ENCODE measurements at places on chromosomes 16 and 17. TPM values are rescaled to one million over a fixed set of nuclear protein-coding genes. Genes with fewer than 3 reads are reported as not detected.

DNA sequence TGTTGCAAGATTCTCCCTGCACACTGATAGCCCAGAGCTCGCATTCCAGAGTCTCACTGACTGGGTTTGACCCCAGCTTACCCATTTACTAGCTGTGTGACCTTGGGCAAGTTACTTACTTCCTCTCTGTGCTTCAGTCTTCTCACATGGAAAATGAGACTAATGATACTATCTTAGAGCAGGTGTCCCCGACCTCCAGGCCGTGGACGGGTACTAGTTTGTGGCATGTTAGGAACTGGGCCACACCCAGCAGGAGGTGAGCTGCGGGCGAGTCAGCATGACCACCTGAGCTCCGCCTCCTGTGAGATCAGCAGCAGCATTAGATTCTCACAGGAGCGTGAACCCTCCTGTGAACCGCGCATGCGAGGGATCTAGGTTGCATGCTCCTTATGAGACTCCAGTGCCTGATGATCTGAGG is 15.8 kb downstream of the ANKFY1 start:
- DNase-seq = no peak

DNA sequence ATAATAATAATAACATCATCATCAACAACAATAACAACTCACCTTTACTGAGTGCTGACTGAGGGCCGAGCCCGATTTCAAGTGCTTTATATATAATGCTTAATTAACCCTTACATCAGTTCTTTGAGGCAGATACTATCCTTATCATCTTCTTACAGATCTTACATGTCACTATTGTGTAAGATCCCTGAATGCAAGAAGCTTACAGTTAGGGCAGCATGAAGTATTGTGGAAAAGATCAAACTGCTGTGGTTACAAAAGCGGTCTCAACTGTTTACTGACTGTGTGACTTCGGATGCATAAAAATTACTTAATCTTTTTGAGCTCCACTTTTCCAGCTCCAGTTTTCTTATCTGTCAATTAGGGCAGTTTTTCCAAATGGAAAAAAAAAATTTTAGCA is 3.3 kb downstream of the VAT1 start:
- no peak for DNase-seq

Gene MYL4
- 2.2 TPM for total RNA-seq

GRCh38 chr16:69831212-69832123 is 69.3 kb downstream of the WWP2 start:
- no peak for DNase-seq

GRCh38 chr17:66782851-66783250 is 52.1 kb upstream of the CACNG5 start:
- DNase-seq = no peak

DNA sequence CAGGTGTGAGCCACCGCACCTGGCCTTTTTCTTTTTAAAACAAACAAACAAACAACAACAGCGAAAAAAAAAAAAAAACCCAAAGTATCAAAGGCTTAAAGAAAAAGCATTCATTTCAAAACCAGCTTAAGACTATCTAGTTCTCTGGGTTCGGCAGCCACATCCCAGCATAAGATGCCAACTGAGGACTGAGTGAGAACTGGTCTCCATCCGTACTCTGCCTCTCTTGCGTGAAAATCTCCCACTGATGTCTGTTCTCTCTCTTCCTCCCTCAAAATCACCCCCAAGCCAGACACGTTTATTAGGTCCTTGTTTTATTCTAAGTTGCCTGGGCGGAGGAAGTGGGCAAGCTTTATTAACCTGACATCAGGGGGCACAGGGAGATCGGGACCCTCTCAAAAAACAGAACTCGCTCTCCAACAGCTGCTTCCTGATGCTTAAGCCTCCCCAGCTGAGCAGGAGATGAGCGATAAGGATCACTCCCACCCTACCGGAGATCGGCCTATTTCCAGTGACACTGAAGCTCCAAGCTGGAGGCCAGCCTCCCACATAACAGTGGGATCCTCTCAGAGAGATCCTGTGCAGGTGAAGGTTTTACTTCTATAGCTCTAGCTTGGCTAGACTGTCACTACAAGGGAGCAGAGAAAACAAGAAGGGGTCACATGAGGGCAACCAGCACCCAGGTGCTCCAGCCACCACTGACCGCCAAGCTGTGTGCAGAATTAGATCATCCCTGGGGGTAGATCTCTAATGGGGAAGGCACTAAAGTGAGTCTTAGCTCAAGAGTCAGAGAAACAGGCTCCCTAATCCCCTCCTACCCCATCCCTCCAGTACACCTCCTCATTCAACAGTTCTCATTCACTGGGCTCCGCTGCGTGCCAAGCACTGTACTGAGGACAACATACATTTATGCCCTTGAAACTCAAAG is 13.6 kb downstream of the CDC42EP4 start:
- no peak for DNase-seq

GRCh38 chr17:2412561-2413021 is 11.7 kb upstream of the MNT start:
- DNase-seq = no peak

GRCh38 chr17:39647256-39647655 is 10.3 kb downstream of the STARD3 start:
- DNase-seq = no peak

Gene UBE2Z
- 119 TPM for total RNA-seq

- DNase-seq = no peak
These were observed 4.3 kb downstream of the MT1H start for GRCh38 chr16:56673921-56674320.

GRCh38 chr17:75521951-75522727 is 3.4 kb upstream of the LLGL2 start:
- no peak for DNase-seq

Gene COIL
- total RNA-seq = 33.8 TPM

GRCh38 chr17:65730711-65731169 is 169.3 kb upstream of the AXIN2 start:
- no peak for DNase-seq

Gene JPH3
- not detected for total RNA-seq

GRCh38 chr16:57883953-57884654 is 81.8 kb upstream of the KIFC3 start:
- DNase-seq = no peak

Gene SETD1A
- total RNA-seq = 2.2 TPM

DNA sequence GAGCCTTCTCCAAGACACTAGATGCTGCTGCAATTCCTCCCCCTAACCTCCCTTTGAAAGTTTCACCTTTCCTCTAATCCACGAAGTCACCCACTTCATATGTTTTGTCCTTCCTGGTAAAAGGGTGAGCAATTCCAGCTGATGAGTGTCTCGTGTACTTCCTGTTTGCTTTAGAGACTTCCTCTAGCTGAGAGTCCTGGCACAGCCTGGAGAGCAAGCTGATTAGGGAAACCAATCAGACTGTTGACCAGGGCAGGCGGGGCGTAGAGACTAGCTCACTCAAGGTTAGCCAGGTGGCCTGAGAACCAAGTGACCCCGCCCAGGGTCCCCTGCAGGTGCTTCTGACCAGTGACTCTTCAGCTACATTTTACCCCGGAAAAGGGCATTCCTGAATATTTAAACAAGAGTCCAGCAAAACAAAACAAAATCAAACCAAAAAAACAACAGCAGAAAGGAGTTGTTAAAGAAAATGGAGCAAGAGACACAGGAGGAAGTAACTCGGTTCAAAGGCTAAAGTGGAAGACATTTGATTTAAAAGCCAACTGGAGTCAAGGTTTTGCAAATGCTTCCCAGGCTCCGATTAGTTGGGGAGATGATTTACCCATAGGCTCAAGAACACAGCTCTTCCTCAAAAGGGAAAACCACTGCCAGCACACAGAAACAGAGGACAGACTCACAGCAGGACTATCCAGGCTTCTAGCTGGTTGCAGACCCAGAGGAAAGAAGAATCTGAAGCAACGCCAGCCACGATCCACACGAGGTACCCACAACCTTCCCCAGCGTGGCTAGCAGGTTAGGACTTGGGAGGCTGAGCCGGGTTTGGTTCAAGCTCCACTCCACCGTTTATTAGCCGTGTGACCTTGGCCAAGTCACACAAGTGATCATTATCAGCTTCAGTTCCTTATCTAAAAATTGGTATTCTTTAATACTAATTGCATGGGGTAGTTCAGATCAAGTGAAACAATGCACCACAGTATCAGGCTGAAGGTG is 13.4 kb downstream of the HSPB9 start:
- no peak for DNase-seq

DNA sequence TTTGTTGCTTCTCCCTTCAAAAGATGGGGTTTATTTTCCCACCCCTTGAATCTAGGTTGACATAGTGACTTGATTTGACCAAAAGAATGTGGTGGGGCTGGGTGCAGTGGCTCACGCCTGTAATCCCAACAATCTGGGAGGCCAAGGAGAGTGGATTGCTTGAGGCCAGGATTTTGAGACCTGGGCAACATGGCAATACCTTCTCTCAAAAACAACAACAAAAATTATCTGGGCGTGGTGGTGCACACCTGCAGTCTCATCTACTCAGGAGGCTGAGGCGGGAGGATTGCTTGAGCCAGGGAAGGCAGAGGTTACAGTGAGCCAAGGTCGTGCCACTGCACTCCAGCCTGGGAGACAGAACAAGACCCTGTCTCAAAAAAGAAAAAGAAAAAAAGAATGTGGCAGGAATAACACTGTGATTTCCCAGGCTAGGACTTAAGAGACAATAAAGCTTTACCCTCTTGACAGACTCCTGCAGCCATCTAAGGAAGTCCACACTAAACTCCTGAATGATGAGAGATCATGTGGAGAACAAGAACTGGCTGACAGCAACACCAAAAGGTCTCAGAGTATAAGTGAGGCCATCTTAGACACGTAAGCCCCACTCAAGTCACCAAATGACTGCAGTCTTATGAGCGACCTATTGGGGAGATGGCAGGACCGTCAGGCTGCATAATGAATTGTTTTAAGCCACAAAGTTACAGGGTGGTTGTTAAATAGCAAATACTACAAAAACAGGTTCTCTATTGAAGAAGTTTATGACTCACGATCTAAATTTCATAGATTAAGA is 37.0 kb downstream of the FBXL20 start:
- no peak for DNase-seq

Gene TMEM92
- not detected for total RNA-seq

Gene BCAS3
- 37.5 TPM for total RNA-seq

DNA sequence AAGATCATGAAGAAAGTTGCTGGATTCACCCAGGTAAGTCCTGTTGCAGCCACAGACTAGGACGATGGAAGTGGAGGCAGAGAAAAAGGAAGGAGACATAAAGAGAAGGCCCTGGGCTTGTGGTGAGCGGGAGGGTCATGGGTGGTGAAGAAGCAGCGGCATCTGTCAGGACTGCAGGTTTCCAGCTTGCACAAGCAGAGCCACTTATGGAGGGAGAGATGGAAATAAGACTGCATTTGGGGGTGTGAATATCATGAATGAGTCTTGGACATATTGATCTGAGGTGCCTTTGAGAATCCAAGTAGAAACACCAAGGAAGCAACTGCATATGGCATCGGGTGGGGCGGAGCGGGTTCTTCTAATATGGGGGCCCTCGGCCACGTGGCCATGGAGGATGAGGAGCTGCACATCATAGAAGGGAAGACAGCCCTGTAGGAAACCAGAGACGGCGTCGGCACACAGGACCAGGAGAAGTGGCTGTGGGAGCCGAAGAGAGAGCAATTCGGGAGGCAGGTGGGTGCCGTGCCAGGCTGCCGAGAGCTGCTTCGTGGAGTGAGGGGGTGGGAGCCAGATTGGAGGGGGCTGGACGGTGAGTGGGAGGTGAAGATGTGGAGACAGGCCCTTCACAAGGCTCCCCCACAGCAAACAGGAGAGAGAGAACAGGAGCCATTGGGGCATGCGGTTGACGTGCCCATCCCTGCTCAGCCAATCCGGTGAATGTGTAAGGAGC is 243.5 kb downstream of the GSG1L start:
- DNase-seq = no peak

DNA sequence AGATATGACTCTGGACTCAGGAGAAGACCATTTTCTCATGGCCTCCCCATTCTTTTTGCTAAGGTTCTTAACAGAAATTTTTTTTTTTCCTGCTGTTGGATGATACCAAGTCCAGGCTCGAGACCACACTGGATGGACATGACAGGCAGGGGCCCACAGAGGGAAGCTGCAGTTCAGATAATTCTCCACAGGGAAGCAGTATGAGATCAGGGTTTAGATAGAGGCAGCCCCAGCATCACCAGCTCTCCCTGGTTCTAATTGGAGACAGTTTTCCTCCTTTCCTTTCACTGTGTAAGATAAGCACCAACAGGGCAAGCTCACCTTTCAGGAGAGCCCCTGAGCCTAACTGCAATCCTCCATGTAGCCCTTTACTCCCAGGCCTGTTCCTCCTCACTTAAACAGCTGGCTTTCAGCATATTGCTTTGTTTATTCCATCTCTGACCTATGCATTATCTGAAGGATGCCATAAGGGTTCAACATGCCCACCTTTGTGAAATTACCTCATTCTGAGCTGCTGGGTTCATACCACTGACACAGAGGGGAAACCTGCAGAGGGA is 108.1 kb downstream of the SNX11 start:
- DNase-seq = peak; percentile 68

Gene TMEM235
- total RNA-seq = not detected

- no peak for DNase-seq
These were observed 3.3 kb downstream of the TPSD1 start for GRCh38 chr16:1258906-1259759.

Gene COX6A2
- not detected for total RNA-seq

Data from SJSA1 (cell line).